ENCODE measurements at places on chromosomes 5 and 9.

DNA sequence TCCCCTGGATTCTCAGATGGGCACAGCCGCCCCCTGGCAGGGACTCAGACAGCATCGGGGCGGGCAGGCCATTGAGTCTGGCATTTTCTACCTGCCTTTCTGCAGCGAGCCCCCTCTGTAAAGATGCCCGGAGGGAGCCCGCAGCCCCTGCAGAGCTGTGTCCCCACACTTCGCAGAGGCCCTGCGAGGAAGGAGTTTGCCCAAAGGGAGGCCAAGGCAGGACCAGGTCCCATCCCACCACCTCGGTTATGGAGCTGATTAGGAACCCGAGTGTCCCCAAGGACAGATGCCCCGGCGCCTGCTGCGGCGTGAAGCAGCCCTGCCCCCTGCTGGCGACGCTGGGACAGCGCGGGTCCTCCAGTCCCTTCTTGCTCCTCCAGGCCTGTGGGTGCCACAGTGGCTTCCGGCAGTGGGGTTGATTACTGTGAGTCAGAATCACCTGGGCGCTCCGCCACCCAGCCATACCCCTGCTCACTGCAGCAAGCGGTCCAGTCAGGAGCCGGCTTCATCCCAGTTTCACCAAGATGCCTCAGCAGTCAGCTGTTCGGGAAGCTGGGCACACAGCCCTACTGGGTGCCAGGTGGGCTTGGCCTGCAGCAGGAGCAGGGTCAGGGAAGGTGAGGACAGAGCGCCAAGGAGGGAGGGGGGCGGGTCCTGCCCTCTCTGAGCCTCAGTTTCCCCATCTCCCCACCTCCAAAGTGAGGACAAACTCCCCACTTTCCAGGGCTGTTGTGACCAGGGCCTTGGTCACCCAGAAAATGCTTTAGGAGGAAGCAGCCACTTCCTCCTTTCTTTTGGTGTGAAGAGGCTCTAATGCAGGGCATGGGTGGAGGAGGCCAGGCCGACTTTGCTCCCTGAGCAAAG lies 117.2 kb downstream of the RXRA start:
- H3K4me3 ChIP-seq: no peak overlapping the region
- DNase-seq: peak; percentile 56
- no peaks in the 10 kb centered on the region for H3K36me3 ChIP-seq
- H3K4me1 ChIP-seq: peaks cover 9% of the 10 kb centered on the region
- no peaks in the 10 kb centered on the region for H3K27me3 ChIP-seq

GRCh38 chr9:15843931-15844330 lies 291.1 kb downstream of the CCDC171 start:
- no peak for DNase-seq
- no peak overlapping the region for H3K4me3 ChIP-seq
- no peaks in the 10 kb centered on the region for H3K4me1 ChIP-seq
- no peak overlapping the region for H3K27ac ChIP-seq
- no peaks in the 10 kb centered on the region for H3K36me3 ChIP-seq
- no peaks in the 10 kb centered on the region for H3K27me3 ChIP-seq

DNA sequence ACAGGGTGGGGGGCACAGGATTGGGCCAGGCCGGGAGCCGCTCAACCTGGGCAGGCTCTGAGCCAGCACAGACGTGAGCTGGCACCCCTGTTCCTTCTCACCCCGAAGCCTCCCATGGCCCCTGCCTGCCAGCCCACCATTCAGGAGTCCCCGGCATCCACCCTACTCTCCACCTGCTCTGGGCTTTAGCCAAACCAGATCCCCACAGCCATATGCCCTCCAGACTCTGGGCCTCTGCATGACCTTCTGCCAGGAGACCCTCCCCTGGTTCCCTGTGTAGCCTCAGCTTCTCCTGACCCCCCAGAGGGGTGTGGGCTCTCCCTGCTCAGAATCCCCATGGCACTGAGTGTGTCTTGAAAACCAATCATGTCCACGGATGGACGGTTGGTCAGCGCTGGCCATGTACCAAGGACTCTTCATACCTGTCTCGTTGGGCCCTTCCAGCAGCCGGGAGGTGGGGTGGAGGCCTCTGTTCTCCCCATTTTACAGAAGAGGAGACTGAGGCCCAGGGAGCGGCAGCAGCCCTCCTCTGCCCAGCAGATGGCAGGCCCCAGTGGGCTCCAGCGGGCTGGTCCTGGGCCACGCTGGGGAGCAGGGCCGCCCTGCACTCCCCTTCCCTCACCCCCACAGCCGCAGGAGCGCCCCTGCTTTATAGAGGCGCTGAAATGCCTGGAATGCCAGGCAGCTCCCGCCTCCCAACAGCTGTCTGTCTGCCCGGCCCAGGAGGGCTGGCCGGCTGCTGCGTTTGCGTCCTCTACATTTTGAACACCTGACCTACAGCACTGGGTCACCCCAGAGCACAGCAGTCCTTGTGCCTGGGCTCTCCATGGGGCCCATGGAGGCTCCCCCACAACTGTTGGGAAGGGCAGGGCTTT lies 3.5 kb upstream of the MYMK start:
- H3K4me1 ChIP-seq: no peaks in the 10 kb centered on the region
- no peak overlapping the region for H3K27ac ChIP-seq
- H3K4me3 ChIP-seq: no peak overlapping the region
- no peaks in the 10 kb centered on the region for H3K36me3 ChIP-seq

DNA sequence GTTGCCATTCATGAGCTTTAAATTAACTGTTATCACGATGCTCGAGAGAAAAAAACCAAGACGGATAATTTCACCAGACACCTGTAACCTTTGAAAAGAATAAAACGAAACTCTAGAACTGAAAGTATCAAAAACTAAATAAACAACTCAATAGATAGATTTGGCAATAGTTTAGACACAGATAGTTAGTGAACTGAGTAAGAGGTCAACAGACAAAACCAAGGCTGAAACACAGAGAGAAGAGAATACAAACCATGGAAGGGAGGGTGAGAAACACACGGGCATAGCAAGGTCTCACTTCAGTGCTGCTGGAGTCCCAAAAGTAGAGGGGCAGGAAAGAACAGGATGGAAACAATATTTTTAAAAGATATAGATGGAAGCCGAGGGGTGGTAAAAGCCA lies 3.3 kb upstream of the OR2V1 start:
- no peak overlapping the region for H3K4me3 ChIP-seq
- no peak overlapping the region for H3K27ac ChIP-seq
- no peaks in the 10 kb centered on the region for H3K27me3 ChIP-seq
- no peak for DNase-seq

DNA sequence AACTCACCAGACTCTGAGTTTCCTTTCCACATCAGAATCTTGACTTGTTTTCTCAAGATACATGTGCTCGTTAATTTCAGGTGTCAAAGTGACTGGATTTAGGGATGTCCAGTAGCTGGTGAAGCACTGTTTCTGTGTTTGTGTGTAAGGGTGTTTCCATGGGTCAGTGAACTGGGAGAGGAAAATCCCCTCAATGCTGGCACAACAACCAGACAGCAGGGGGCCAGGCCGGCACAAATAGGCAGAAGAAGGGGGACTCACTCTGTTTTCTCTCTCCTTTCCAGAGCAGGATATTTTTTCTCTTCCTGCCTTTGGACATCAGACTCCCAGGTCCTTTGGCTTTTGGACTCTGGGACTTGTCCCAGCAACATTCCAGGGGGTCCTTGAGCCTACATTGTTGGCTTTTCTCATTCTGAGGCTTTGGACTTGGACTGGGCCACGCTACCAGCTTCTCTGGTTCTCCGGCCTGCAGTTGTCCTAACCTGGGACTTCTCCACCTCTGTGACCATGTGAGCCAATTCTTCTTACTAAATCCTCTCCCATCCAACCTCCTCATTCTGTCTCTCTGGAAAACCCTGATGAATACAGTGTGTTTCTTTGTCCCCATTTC lies 144.0 kb downstream of the CAAP1 start:
- no peaks in the 10 kb centered on the region for H3K36me3 ChIP-seq
- H3K27ac ChIP-seq: no peak overlapping the region
- no peak overlapping the region for H3K4me3 ChIP-seq
- no peaks in the 10 kb centered on the region for H3K27me3 ChIP-seq

DNA sequence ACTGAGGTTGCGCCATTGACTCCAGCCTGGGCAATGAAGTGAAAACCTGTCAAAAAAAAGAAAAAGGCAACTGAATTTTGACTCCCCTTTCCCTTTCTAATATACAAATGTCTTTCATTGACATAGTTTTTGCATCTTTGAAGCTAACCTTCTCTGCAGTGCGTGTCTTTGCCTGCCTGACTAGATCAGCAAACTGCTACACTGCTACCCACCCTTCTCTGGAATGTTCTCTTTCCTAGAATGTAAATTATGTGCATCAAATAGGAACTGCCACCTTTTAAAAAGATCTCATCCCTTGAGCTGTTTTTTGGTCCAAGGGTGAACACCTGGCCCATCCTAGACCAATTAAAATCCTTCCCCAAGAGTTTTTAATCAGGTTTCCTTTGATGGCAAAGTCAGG lies 127.6 kb downstream of the SLC28A3 start:
- H3K27ac ChIP-seq: no peak overlapping the region
- no peaks in the 10 kb centered on the region for H3K27me3 ChIP-seq
- no peaks in the 10 kb centered on the region for H3K36me3 ChIP-seq
- no peak for DNase-seq

DNA sequence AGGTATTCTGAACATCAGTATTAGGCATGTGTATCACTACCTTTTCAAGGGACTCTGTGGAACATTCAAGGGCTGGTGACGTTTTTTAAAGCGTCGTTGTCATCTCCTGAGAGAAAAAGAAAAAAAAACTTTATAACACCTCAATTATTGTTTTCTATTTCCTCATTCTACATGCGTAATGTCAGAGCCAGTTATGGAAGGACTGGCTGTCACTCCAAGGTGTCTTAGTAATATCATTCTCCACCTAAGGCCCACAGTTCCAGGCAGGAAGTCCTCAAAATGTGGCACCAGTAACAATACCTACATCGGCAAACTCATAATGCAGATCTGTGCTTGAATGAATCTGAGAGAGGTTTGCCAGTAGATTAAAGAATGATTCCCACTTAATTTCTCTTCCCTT lies 210.2 kb downstream of the SAXO1 start:
- H3K27me3 ChIP-seq: no peaks in the 10 kb centered on the region
- H3K4me1 ChIP-seq: no peaks in the 10 kb centered on the region
- H3K4me3 ChIP-seq: no peak overlapping the region
- DNase-seq: no peak
- H3K27ac ChIP-seq: no peak overlapping the region
- H3K36me3 ChIP-seq: no peaks in the 10 kb centered on the region

DNA sequence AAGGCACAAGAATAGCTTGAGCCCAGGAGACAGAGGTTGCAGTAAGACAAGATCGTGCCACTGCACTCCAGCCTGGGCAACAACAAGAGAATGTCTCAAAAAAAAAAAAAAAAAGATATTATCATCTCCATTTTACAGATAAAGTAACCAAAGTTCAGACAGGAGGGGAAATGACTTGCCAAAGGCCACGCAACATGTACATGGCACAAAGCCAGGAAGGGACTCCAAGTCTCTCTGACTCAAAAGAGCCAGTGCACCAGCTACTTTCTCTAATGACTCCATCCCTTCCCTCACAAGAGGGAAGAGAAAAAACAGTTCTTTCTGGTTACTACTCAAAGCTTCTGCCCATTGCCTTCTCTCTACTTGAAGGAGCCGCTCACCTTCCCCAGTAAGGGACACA lies 34.1 kb downstream of the SIL1 start:
- no peaks in the 10 kb centered on the region for H3K4me1 ChIP-seq
- H3K27me3 ChIP-seq: no peaks in the 10 kb centered on the region
- H3K4me3 ChIP-seq: no peak overlapping the region
- H3K27ac ChIP-seq: no peak overlapping the region
- no peaks in the 10 kb centered on the region for H3K36me3 ChIP-seq
- DNase-seq: no peak

DNA sequence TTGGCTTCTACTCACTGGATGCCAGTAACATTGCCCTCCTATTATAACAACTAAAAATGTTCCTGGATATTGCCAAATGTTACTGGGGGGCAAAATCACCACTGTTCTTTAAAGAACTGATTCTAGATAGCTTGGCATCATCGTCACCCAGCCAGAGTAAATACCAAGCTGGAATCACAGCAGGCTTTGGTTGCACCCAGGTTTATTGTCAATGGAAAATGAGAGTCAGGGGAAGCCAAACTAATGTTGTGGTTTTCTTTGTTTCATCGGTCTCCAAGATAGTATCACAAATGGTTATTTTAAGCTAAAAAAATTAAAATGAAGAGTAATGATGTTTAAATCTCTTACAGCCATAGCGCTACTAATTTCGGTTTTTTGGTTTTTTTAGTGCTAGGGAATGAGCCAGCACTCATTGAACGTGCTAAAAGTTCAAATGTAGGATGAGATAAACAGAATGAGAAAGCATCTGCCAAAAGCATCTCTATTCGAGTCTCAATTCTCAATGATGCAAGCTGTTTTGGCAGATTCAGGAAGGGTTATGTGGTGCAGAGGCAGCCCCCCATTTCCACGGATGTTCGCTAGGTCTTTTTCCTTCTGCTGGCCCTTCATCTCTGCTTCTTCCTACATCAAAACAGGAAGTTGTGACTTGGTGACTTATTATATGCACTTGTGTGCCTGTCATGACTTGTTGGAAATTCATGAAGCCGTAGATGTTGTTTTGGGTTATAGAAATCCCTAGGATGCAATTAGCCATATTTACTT lies 558.0 kb downstream of the EBF1 start:
- H3K4me3 ChIP-seq: no peak overlapping the region
- H3K36me3 ChIP-seq: no peaks in the 10 kb centered on the region
- DNase-seq: no peak
- H3K4me1 ChIP-seq: no peaks in the 10 kb centered on the region
- H3K27ac ChIP-seq: no peak overlapping the region

GRCh38 chr9:127612939-127613582 lies 984 bp downstream of the STXBP1 start:
- peaks cover 22% of the 10 kb centered on the region for H3K4me1 ChIP-seq
- H3K4me3 ChIP-seq: peak overlapping the region; percentile 71
- H3K36me3 ChIP-seq: no peaks in the 10 kb centered on the region
- peak overlapping the region; percentile 77 for H3K27ac ChIP-seq

GRCh38 chr9:747567-747966 lies 93.9 kb upstream of the DMRT1 start:
- no peaks in the 10 kb centered on the region for H3K36me3 ChIP-seq
- no peaks in the 10 kb centered on the region for H3K27me3 ChIP-seq
- no peak overlapping the region for H3K4me3 ChIP-seq
- no peaks in the 10 kb centered on the region for H3K4me1 ChIP-seq
